Fibroblast of skin of left quadriceps (primary cell): ENCODE measurements at places on chromosomes 5 and 9.

- DNase-seq: no peak
Measured at GRCh38 chr9:112380825-112381221, 915 bp downstream of the HSDL2 start.

DNA sequence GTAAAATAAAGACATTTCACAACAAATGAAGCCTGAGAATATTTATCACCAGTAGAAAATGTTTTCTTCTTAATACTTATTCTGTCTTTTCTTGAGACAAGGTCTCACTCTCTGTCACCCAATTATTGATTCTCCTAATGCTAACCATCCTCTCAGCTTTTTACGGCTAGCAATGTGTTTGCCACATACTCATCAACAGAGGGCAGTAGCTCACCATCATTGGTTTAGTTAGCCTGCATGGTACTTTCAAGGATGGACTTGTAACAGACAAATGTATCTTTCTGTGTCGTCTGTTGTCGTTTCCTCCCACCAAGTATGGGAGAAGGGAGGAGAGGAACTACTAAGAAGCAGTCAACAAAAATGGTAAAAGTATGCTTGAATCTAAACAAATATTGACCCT lies 5.9 kb upstream of the ACO1 start:
- peak; percentile 49 for DNase-seq

GRCh38 chr5:139652788-139653241 lies 4.7 kb downstream of the CXXC5 start:
- no peak for DNase-seq

DNA sequence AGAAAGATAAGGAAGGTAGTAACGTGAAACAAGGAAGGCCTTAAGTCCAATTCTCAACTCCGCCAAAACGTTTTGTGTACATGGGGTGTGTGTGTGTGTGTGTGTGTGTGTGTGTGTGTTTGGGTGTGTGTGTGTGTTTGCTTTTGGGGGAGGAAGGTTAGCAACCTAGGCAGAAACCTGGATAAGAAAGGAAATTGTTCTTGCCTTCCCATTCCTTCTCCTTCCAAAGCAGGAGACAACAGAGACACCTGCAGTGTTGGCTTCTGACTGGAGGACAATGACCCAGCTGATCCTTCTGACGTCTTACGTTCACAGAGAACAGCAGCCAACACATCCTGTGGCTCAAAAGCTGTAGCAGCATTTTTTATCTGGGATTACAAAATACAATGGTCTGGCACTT lies 4.1 kb upstream of the CCNG1 start:
- no peak for DNase-seq

DNA sequence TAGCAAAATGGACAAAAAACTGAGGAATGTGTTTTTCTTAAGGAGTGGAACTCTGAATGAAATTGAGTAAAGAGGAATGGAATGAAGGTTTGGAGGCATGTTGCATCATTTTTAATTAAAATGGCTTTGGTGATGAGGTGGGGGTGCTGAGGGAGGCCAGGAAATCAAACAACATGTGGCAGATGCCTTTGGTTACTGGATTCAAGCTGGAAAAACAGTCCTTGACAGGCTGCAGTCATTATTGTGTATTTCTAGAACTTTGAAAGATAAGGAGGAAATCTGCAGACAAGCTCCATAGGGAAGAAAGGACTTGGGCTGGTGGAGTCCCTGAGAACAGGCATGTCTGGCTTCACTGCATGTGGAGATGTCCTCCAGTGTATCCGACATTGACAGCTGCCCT lies 203.5 kb upstream of the HAPLN1 start:
- DNase-seq: peak; percentile 86

- peak; percentile 72 for DNase-seq
Measured at GRCh38 chr9:91119679-91120078, 242.0 kb downstream of the AUH start.

DNA sequence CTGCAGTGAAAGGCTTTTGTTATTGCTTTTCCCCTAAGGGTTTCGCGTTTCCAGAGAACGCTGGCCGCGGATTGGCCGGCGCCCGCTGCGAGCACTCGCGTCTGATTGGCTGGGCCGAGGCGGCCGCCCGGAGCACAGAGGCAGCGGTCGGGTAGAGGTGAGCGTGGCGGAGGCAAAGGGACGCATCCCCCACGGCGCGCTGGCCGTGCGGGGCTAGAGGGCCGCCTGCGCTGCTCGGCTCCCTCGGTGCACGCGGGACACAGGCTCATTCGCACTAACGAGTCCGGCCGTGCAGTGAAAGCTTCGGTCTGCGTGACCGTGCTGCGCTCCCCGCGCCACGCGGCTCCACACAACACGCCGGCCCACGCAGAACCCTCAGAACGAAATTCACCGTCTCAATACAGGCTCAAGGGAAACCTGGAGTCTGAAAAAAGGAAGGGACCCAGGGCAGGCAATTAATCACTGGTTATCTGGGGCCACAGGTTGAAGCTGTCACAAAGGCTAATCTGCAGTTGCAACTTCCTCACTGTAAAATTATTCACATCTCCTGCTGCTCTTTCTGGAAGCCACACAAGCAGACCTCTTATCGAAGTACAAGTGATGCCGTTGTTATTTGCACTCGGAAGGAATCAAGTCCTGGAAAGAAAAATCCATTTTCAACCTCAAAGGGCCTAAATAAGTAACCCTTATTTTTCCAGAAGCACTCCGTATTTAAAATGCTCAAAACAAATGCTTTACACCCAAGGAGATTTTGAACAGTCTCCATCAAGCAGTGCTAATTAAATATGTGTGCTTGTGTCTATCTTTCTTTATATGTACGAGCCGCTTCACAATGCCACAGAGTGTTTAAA lies 94.6 kb downstream of the ZNF608 start:
- DNase-seq: no peak

GRCh38 chr5:1698589-1699316 lies 100.9 kb downstream of the MRPL36 start:
- no peak for DNase-seq

GRCh38 chr9:95157481-95158151 lies 159.9 kb downstream of the FANCC start:
- DNase-seq: peak; percentile 92

GRCh38 chr5:122111460-122111859 lies 17.9 kb upstream of the ZNF474 start:
- DNase-seq: no peak

GRCh38 chr9:100354121-100354800 lies 1.5 kb upstream of the TEX10 start:
- DNase-seq: no peak

DNA sequence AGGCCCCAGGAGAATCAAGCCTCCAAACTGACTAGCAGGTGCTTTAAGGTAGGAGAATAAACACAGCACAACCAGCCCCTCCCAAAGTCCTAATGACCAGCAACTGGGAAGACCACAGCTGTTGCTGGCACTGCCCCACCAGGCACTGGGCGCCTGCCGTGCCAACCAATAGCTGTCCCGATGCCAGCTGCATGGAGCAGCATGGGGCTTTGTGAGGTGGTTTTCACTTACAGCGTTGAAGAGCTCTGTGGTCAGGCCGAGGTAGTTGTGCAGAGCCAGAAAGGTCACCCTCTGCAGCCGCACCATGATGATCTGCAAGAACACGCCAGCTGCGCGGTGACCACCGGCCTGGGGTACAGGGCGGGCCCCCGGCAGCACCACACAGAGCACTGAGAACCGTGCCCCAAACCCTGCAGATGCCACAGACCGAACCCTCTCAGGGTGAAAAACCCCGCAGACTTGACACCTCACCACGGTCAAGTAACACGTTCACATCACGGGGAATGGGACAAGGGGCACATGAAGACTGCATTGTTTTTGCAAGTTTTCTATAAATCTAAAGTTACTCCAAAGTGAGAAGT lies 28.7 kb downstream of the PNPLA7 start:
- no peak for DNase-seq

GRCh38 chr5:72662936-72663335 lies 153.5 kb upstream of the TNPO1 start:
- no peak for DNase-seq

DNA sequence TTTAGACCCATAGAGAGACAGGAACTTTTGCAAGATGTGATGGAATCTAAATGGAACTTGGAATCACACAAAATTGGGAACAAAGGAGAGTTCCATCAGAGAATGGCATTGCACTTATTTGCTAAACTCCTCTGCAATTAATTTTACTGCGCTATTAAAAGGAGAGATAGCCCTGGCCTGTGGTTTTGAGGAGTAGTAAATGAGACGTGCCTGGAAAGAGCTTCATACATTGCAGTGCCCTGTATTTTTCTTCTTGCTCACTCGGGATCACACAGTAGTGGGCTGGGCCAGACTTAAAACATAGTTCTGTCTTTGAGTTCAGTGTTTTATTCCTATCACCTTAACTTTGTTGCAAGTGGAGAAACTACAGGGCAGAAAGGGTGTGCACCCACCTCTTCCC lies 94.4 kb upstream of the SLC27A6 start:
- DNase-seq: no peak

DNA sequence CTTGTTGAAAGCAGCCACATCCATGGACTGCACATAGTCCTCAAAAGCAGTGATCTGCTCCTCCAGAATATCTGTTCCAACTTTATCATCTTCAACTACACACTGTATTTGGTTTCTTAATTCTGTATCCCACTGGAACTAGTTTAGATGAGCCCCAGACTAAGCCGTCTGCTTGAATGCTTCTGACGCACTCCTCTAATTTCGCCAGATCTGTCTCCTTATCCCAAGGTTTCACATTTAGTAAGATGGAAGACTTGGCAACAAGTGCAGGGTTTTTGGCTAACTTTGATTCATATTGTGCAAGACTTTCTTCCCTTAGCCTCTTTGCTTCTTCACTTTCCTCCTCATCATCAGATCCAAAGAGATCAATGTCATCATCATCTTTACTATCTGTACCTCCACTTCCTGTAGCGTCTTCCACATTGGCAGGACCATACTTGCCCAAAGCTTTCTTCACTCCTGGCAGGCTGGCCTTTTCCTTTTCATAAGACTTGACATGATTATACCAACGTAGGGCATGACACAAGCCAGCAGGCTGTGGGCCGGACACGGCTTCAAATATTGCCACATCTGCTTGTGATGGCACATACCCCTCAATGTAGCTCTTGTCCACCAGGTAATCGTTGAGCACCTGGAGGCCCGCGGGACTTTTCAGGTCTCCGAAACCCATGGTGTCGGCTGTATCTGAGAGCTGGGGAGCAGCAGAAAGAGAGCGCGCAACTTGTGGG lies 56.2 kb upstream of the PIK3R1 start:
- no peak for DNase-seq

- no peak for DNase-seq
Measured at GRCh38 chr5:1791176-1791575, 8.5 kb downstream of the MRPL36 start.

DNA sequence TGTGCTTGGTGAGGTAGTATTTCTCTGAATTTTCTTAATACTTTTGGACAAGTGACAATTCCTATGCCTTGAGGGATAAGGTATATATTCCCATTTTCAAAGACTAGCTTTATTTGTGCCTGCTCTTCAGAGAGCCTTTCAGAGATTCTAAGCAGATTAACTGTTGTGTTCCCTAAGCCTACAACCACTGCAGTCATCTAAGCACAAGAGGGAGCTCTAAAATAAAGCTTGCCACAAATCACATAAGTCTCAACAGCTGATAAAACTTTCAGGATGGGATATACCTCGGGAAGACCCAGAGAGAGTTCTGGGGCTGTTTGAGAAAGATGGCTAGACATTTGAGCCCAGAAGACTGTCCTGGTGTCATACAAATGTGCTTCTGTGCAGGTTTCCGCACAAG lies 157.3 kb downstream of the CYLC2 start:
- DNase-seq: no peak

GRCh38 chr5:93620487-93621326 lies 37.7 kb downstream of the NR2F1 start:
- no peak for DNase-seq

- DNase-seq: no peak
Measured at GRCh38 chr5:53571403-53571802, 11.0 kb downstream of the NDUFS4 start.

- no peak for DNase-seq
Measured at GRCh38 chr9:124041817-124042116, 30.2 kb downstream of the LHX2 start.

GRCh38 chr5:34717426-34718327 lies 61.5 kb downstream of the RAI14 start:
- peak; percentile 93 for DNase-seq

DNA sequence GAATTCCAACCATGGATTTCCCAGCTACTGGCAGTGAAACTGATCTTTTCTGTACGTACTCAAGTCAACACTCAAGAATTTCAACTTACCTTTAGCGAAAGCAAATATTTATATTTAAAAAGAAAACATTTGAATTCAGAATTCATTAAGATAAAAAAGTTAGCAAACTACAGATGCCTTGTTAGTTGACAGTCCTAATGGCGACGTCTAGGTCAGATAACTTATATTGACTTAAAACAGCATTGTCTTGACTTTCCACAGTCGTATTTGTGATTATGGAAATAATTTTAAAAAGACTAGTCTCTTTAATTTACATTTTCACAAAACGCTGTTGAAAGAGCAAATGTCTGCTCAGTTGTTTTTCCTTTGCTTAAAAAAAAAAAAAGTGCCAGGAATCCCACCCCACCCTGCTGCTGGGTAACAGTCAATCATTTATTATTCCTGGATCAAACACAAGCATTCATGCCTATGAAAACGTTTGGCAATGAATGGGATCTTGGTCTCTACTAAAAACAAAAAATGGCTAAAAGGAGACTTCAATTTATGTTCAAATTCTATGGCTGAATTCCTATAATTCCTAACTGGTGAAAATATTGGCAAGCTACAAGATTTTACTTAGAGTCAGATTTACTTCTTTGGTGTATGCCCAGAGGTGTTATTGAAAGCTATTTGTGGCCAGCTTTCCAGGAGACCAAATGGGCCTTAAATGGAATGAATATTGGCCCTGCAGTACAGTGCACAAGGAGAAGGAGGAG lies 22.0 kb downstream of the OR2S2 start:
- DNase-seq: peak; percentile 84

GRCh38 chr5:148963664-148964063 lies 99.2 kb downstream of the SH3TC2 start:
- DNase-seq: no peak

- no peak for DNase-seq
Measured at GRCh38 chr5:161105525-161105924, 253.5 kb upstream of the ATP10B start.

- DNase-seq: no peak
Measured at GRCh38 chr5:33938881-33939280, 2.7 kb downstream of the RXFP3 start.

DNA sequence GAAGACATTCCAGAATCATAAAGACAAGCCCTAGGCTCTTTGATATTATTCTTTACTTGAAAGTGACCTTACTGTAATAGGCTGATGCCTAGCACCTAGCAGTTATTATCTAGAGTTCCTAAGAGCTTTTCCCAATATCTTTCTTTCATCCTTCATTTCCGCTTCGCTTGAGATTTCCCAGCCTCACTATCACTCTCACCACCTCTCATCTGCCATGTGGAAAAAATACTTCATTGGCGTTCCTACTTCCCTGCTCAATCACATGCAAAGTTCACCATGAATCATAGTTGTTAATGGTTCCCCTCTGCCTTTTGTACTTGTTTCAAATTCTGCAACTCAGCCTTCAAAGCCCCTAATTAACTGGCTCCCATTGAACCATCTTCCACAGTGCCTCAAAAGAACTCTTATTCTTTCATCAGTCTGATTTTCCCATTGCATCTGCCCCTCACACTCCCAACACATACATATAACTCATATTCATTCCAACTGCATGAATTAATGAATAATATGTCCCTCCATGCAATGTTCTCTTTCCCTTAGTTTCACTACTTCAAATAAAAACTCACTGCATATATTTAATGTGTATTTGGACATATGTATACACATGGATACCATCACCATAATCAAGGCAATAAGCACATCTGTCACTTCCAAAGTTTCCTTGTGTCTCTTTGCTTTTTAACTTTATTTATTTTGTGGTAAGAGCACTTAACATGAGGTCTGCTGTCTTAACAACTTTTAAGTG lies 221.6 kb downstream of the PARP8 start:
- no peak for DNase-seq

GRCh38 chr9:98168941-98169488 lies 23.4 kb downstream of the CORO2A start:
- DNase-seq: no peak
